ENCODE measurements at places on chromosomes 2 and 18.

GRCh38 chr2:204795156-204795555, 249.9 kb downstream of the PARD3B start:
- no peak for DNase-seq

DNA sequence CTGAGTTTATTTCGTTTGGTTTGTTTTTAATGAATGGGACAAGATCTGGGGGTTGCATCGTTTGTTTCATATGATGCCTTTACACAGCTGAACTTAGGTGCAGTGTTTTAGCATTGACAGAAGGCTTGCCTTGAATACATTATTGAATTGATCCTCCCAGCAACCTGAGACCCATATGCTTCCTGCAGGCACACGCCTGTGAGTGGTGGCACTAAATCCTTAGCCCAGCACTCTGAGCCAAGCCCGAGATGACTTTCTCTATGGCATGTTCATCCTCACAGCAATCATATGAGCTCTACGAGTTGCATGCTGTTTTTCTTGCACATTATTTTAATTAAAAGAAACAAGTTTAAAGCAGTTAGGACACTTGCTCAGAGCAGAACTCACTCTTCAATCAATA, 47.8 kb upstream of the AGAP1 start:
- no peak for DNase-seq

- no peak for DNase-seq
Measured at GRCh38 chr2:149743842-149744448, 156.4 kb upstream of the MMADHC start.

- no peak for DNase-seq
Measured at GRCh38 chr18:61503688-61504087, 170.5 kb downstream of the CDH20 start.

DNA sequence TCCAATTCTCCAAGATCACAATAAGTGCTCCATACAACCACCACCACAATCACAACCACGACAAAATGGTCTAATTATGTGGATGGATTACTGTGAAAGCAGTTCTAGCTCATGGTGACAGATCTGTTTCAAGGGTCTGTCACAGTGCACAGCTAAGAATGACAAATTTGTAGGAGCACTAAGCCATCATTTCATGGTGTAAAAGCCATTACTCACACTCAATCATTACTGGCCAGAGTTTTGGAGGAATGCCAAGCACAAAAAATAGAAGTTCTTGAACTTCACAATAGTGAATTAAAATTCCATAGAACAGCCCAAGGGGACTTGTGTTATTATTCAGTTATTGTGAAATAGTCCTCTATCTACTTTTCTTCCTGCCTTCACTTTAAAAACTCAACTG, 2.3 kb downstream of the CPS1 start:
- DNase-seq: no peak

DNA sequence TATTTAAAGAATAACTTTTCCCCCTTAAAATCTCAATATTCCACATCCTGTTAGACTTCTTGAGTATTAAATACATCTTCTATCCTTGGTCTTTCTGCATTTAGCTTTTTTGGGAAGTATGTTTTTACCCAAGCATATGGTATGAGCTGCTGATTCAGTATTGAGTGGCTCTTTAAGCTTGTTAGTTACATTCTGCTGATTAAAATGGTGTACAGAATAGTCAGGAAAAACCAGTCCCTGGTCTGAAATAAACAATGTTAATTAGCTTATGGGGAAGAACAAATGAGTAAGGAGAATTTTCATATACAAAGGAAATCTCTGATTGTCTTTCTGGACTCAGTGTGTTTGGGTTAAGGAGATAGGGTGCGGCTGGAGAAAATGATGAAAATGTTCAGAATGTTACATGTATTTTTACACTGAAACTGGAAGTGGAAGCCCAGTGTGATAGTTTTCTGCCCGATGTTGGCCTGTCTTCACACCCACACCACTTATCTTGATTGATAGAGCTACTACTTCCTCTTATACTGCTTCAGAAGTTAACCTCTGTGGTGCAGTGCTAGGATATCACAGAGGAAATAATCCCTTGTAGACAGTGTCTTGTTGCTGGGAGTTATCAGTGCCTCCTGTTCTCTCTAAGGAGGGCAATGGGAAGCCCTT, 84.0 kb downstream of the MSH2 start:
- DNase-seq: no peak

DNA sequence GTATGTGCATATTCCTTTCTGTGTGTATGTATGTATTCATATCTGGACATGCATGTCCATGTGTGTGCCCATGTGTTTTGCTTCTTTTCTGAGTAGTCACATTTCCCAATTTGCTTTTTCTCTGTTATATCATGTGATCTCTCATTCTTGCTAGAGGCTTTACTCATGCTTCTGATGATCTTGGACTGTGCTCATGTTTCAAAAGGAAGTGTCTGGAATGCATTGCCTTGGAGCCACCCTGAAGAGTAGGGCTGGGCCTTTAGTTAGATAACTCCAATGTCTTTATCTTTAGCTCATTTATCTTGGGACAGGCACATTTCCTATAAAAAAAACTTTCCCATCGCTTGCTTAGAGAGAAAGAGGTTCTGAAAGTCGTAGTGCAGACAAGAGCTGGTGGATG, 859.2 kb downstream of the CNTNAP5 start:
- DNase-seq: no peak

GRCh38 chr2:114442510-114442909, at the start of gene DPP10:
DPP10 (plus strand) TSS chr2:114442641.
- no peak for DNase-seq

- no peak for DNase-seq
Measured at GRCh38 chr2:128309280-128310093, 9.2 kb downstream of the HS6ST1 start.

DNA sequence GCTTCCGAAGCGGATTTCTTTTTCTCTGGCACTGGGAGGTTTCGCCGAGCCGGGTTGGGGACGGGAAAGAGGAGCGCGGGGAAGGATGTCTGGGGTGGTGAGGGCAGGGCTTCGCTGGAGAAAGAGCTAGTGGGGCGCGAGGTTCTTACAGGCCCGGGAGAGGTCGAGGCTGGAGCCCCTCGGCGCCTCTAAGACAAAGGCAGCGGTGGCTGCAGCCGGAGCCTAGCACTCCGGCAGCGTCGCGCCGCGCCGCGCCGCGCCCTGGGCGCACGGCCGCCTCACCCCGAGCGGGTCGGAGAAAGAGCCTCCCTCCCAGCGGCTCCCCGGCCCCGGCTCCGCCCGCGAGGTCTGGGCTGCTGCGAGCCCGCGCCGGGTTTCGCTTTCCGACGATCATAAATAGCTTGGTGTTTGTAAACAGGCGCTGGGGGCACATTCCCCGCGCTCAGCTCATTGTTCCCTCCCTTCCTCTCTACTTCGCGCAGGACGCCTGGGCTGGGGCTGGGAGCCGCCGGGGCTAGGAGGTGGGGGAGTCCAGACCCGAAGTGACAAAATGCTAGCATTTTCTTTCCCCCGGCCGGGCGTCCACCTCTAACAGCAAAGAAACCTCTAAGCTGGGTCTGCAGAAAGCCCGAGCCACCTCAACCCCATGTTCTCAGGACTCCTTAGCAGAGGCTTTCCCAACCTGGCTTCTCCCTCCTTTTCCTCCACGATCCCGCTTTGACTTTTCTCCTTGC, 813 bp upstream of the MEIS1 start:
- DNase-seq: no peak

Measured in activated CD4-positive, alpha-beta T cell treated with anti-CD3 and anti-CD28 coated beads, Interleukin-2, amount 50 U/mL, for 1 hour (primary cell).